ENCODE measurements at places on chromosomes 6 and 20. TPM values are rescaled to one million over a fixed set of nuclear protein-coding genes. Genes with fewer than 3 reads are reported as not detected.

- DNase-seq = no peak
Observed at GRCh38 chr6:168638468-168639271, 197.7 kb downstream of the SMOC2 start.

DNA sequence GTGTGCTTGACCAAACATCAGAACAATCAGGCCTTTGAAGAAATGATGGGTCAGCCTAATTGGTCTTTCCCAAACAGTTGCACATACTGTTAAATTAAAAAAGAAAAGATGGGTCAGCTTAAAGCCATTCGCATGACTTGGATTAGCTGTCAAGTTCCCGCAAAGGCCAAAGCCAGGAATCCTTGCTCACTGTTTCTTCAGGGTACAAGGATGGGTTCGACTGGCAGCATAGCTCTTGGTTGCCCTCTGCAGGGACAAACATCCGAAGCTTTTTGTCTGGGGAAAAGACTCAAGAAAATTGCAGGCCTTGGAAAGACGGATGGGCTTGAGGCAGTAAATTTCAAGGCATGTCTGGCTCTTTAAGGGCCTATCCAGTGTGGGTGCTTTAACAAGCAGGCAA lies 168.0 kb downstream of the HDGFL1 start:
- DNase-seq = no peak

DNA sequence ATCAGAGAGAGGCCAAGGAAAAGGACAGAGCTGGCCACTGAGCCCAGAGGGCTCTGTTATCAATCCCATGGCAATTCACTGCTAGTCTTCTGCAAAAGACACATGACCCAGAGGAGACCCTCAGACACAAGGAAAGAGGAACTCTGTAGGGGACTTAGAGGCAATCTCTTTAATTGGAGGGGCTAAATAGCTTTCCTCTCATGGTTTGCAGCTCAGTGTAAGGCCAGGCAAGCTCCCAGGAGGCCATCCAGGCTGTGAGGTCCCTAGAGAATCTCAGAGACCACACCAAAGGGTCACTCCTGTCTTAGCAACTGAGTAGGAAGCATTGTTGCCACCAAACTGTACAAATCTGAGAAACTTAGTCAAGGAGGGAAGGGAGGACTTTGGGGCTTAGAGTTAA lies 10.0 kb upstream of the HLA-DOA start:
- DNase-seq = no peak

GRCh38 chr6:75880305-75880704 lies 131.3 kb downstream of the MYO6 start:
- no peak for DNase-seq

DNA sequence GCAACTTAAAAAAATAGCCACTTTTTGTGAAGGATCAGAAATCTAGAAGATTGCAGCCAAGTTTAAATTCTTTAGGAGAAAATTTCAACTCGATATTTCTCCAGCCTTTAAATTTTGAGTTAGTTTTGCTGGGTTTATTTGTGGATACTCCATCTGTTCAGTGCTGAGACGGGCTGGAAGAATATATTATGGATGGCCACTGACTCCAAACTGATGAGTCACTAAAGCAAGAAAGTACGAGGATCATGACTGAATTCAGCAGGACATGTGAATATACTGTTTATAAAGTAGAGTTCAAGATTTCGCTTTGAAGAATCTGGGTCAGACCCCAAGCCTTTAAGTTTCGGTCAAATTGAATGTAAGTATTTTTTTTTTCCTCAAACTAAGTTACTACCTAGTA lies 199.5 kb downstream of the ADGRB3 start:
- DNase-seq = no peak

- no peak for DNase-seq
Observed at GRCh38 chr6:6681075-6681849, 92.7 kb downstream of the LY86 start.

Gene BHLHE23
- not detected for polyA plus RNA-seq

DNA sequence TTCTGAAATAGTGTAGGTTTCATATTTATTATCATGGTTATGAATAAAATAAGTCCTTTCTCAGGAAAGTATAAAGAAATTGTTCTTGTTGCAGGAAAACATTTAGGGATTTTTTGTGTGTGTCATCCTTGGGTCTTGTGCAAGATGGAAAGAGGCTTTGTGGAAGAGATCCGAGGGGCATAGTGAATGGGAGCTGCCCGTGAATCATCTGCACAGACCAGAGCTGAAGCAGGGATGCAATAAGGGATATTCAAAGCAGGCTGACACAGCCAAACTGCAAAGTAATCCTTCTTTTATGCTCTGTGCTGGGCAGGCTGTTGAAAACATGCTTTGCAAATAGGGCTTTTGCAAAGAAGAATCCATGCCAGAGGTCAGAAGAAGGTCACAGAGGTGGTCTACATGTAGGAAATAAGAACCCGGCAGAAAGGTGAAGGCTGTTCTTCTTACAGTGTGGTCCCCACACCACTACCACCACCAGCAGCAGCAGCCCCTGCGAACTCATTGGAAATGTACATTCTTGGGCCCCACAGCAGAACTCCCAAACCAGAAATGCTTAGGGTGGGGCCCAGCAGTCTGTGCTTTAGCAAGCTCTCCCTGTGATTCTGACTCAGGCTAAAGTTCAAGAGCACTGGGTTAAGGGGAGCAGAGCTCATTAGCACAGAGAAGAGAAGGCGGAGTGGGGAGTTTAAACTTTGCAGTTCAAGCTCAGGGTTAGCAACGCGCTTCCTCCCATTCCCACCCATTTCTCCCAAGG lies 237.6 kb downstream of the QKI start:
- DNase-seq = no peak

- DNase-seq = no peak
Observed at GRCh38 chr6:6631534-6632276, 43.2 kb downstream of the LY86 start.

Gene SAPCD1
- polyA plus RNA-seq = not detected

- no peak for DNase-seq
Observed at GRCh38 chr6:84740385-84740784, 24.0 kb downstream of the TBX18 start.

GRCh38 chr6:134374491-134375219 lies 56.7 kb upstream of the SGK1 start:
- no peak for DNase-seq

Gene SLX4IP
- polyA plus RNA-seq = 2.2 TPM

Gene PCK1
- not detected for polyA plus RNA-seq

- DNase-seq = no peak
Observed at GRCh38 chr6:99282479-99283062, 66.9 kb downstream of the FAXC start.

- no peak for DNase-seq
Observed at GRCh38 chr6:11098004-11098403, 4.4 kb downstream of the SMIM13 start.

Gene MPIG6B
- 0.20 TPM for polyA plus RNA-seq

DNA sequence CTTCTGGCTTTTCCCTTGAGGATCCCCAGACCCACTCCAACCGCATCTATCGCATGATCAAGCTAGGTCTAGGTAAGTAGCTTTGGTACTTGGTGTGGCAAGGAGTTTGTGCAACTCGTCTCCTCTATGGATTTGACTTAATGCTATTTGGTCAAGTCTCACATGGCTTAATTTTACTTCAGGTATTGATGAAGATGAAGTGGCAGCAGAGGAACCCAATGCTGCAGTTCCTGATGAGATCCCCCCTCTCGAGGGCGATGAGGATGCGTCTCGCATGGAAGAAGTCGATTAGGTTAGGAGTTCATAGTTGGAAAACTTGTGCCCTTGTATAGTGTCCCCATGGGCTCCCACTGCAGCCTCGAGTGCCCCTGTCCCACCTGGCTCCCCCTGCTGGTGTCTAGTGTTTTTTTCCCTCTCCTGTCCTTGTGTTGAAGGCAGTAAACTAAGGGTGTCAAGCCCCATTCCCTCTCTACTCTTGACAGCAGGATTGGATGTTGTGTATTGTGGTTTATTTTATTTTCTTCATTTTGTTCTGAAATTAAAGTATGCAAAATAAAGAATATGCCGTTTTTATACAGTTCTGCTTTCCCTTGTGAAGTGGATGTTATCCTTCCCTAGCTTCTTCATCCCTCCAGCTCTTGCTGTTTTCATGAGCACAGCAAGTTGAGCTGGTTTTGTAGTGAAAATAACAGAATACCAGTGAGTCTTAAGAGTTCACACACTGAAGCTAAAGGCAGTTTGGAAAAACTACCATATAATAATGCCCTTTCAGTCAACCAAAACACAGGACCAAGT lies 3.8 kb downstream of the SLC35B2 start:
- no peak for DNase-seq

Gene ZNF341
- polyA plus RNA-seq = 3.4 TPM

DNA sequence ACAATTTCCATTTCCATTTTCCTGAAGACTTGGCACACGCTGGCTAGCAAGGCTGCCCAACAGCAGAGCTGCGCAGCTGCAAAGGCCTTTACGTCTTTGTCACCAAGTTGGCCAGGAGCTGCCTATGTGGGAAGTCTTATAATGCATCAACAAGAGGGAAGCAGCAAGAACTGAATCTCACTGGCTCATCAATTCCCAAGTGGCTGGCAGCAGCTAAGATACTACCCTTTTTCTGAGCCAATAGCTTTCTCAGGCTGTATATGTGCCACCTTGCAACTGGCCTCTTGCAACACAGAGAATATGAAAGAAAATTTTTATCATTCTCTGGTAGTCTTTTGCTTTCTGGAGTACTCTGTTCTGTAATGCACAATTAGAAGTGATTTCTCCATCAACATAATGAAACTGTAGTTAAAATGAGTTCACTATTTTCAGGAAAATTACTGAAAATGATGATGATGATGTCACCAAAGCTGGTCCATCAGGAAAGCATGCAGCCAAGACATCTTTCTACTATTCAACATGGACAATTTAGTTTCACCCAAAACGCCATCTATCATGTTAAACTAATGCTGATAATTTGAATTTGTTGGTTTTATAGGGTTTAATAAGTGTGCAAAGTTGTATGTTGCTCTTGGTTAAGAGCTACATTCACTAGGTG lies 97.3 kb upstream of the FOXA2 start:
- DNase-seq = no peak

GRCh38 chr6:53813096-53813495 lies 18.3 kb downstream of the LRRC1 start:
- DNase-seq = no peak

GRCh38 chr6:170456886-170457698 lies 96.0 kb downstream of the PSMB1 start:
- no peak for DNase-seq

Gene MAS1
- polyA plus RNA-seq = not detected

Gene RPS21
- 3,163 TPM for polyA plus RNA-seq

GRCh38 chr6:42404484-42404883 lies 47.2 kb downstream of the TRERF1 start:
- DNase-seq = no peak

DNA sequence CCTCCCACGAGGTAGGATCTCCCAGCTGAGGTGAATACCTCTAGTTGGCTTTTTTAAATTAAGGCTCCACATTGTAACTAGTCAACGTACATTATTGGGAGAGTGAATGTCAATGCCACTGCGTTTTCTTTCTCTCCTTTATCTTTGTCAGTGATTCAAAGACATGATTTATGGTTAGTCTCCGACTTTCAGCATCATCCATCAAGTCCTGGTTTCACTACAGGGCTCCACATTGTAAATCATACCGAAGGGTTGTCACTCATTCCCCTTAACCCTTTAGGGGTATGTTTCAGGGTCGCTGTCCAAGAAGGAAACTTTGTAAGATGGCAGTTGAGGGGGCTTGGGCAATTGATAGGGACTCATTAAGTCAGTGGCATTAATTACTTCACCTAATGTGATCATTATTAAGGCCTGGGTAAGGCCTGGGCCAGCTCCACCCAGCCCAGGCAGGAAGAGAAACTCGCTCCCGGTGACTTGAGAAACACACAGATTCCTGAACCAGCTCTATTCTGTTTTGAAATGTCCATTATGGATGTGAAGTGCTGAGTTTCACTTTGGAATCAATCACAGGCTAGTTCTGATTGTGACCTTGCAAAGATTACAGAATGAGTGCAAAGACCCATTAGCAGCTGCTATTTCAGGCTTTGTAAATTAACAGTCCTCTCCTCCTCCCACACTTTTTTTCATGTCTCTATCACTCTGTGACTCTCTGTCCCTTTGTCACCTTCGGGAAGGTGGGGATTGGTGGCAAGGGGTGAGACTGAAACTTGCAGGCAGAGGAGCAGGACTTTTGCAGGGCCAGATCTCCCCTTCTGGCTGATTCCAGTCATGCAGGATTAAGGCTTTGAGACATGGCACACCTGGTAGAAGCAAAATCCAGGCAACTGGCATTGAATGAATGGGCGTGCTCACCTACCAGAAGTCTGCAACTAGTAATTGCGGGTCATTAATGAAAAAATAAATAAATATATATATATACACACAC lies 222.4 kb downstream of the TSHZ2 start:
- no peak for DNase-seq

Gene DPPA5
- not detected for polyA plus RNA-seq

DNA sequence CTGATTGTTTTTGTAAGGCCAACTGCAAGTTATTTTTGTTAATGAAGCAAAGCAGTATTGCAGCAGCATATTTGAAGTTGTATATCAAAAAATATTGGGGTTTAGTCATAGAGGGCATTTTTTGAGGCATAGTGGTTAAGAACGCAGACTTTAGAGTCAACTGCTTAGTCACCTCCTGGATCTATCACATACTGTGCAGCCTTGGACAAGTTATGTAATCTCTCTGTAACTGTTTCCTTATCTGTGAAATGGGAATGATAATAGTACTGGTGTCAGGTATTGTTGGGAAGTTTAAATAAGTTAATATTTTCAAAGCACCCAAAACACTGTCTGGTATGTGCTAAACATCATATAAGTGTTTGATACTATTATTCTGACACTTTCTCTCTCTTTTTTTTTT lies 27.2 kb upstream of the EFHC1 start:
- DNase-seq = no peak

- no peak for DNase-seq
Observed at GRCh38 chr6:159100395-159101182, 55.8 kb upstream of the TAGAP start.

Gene CLIC5
- polyA plus RNA-seq = 0.41 TPM

DNA sequence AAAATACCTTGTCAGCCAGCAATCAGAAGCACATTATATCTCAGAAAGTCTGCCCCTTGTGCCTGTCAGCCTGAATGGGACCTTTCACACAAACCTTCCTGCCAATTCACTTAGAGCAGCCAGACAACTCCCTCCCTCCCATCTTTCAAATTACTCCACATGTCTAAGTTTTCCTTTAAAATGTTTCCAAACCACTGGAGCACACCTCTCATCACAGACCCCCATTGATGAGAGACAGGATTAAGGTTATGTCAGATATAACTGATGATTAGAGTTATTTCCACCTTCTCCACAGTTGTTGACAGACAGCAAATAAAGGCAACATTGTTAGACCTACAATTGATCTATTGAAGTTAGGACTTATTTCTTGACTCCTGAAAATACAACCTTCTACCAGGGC lies 408.4 kb downstream of the PLCB1 start:
- no peak for DNase-seq

DNA sequence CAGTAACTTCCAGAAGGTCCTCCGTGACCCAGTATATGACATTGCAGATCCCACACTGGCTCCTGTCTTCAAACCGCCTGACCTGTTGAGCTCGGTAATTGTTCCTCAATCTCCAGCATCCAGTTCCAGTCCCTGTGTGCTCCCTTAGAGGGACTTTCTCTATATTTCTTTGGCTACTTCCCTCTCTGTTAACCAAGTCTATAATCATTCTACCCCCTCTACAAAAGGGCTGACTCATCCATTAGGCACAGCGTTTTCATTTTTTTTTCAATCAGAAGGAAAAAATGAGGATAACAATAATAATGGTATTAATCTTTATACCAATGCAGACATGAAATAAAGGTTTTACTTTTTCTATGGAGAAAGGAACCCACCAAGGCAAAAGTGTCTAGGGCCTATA lies 69.3 kb downstream of the FAM229B start:
- DNase-seq = no peak
